ENCODE measurements at places on chromosomes 4 and X.
A peak's percentile ranks its signal among the peaks of the same experiment; 100 is the strongest.

DNA sequence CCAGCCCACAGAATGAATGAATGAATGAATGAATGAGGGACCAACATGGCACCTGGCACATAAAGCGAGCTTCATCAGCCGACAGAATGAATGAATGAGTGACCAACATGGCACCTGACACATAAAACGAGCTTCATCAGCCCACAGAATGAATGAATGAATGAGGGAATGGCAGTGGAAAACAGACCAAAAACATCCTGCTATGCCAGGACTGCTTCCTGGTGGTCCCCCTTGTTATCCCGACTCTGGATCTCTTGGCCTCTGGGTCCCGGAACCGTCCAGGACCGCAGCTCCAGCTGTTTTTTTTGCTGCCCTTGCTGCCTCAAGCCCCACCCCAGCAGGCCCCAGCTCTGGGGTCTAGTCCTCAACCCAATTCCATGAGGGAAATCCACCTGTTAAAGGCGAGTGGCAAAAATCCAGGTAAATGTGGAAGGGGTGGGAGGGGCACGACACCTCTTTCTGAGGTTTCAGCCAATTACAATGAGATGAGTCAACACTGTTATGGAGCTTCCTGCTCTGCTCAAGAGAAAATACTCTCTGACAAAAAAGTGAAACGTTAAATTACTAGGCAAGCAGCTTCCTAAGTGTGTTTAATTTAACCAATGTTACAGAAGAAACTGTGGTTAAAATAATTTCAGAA is 72.0 kb upstream of the MTNR1A start:
- no peak for DNase-seq

DNA sequence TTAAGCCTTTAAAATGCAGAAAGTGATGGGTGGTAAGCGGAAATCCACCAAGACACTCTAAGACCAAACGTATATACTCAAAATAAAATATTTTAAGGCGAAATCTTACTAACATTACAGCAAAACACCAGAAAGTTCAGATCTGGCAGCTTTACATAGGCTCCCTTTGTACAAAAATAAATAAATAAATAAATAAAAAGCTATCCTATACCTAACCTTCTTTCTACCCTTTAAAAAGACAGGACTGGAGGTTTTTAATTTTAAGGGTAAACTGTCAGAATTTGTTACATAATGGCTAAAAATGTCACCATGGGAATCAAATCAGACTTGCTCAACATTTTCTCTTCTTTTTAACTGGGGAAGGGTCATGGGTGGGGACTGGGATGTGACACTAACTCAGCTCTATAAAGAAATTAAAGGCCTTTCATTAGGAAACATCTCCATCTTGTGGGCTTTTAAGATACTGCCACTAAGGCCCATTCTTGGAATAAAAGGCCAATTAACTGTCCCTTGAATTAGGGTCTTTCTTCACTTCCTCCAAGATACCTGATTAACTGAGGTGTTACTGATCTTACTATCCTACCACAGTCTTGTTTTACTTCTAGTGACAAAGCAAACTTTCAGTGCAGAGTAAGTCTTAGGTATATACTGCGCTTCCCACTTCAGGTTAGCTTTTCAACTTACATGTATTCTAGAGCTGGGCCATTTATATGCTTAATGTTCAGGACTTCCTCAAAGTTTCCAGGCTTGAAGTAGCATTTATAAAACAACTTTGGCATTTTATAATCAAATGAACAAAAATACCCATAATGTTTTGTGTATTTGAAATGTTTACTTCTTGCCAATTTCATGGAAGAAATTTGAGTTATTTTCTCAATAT is 13.3 kb downstream of the HNRNPD start:
- no peak for DNase-seq

DNA sequence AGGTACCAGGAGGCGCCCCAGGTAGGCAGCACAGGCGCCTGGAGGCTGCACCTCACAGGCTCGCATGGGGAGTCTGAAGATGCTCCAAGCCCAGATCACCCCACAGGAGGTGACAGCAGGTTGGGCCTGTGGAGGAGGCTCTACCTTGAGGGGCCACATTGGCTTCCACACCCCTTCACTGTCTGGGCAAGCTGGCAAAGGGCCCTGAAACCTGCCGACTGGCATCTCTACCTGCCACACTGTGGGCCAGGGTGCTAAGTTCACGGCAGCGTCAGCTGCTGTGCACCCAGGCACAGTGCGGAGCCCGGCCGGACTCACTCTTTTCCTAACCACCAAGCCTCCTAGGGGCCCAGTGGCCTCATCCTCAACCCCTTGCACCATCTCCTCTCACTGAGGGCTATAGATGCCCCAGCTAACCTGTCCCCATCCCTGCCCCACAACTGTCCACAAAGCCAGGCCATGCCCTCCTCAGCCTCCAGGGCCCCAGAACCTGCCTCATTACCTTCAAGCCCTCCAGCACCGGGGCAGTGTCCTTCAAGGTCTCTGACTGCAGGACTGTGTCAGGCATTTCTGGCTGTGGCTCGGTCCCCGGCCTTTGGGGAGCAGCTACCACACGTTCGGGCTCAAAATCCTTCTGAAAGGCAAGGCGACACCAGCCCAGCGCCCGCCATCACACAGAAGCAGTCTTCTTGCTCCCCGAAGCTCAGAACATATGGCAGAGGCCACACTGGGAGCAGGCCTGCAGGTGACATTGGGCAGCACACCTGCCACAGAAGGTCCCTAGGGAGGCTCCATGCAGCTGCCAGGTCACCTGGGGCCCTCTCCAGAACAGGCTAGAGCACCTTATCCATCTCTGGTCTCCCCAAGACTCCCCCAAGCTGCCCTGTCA is 28.8 kb downstream of the FGFR3 start:
- no peak for DNase-seq

DNA sequence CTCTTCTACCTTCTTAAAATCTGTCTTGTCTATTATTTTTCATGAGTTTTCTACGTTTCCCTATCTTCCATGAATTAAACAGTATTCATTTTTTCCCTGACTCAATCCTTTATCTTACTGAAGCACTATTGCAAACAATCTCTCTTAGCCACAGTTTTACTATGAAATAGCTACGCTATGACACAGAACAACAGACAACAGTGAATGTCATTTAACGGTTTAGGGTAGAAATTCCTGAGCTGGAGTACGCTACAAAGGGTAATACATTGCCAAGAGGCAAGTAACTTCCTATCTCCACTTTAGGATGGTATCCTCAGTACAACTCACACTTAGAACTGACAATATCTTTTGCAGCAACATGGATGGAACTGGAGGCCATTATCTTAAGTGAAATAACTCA is 552.6 kb downstream of the INPP4B start:
- no peak for DNase-seq

DNA sequence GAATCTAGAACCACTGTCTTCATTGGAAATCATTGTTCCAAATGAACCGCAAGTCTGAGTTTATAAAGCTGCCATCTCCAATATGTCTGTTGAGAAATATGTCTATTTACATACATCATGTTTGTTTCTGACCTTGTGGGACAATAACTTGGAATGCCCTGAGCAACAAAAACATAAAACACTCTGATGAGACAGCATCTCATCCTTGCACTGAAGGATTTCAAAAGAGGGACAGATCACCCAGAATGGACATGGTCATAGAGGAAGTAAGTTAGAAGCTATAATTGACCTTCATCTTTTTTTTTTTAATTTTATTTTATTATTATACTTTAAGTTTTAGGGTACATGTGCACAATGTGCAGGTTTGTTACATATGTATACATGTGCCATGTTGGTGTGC is 22.5 kb downstream of the RXFP1 start:
- DNase-seq = no peak

- DNase-seq = no peak
Measured at GRCh38 chr4:103026868-103027267, 7.4 kb upstream of the SLC9B1 start.

DNA sequence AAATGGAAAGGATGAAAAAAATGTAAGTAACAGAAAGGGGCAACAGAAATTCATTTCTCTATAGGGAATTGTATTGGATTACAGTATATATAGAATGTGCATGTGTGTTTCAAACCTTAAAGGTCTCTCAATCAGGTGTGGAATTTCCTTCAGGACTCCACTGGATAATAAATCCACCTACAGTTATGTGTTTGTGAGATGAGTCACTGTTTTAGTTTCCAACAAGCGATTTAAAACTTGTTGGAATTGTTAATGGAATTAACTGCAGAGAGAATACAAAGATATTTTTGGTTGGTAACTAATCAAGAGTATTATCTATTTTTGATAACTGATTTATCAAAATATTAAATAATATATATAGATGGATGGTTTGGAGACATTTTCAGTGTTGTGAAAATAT is 32.8 kb downstream of the CEP44 start:
- DNase-seq = no peak

GRCh38 chrX:23435575-23435974 is 100.9 kb downstream of the PTCHD1 start:
- no peak for DNase-seq

DNA sequence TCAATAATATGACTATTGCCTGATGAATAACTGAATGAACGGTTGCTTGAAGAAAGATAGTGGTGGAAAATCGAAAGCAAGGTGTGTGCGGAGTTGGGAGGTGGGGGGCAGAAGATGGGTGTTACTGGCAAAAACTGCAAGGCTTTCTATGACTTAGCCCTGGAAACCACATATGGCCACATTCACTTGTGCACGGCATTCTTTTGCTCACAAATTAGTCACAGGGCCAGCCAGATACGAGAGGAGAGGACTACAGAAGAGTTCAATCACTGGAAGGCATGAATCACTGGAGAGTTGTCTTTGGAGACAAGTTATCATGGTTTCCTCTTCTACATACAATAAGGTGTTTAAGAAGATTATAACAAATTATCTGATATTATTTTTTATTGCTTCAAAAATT is 626.5 kb upstream of the CPEB2 start:
- DNase-seq = no peak

- DNase-seq = peak; percentile 35
Measured at GRCh38 chr4:121189326-121190215, 25.4 kb upstream of the TNIP3 start.

DNA sequence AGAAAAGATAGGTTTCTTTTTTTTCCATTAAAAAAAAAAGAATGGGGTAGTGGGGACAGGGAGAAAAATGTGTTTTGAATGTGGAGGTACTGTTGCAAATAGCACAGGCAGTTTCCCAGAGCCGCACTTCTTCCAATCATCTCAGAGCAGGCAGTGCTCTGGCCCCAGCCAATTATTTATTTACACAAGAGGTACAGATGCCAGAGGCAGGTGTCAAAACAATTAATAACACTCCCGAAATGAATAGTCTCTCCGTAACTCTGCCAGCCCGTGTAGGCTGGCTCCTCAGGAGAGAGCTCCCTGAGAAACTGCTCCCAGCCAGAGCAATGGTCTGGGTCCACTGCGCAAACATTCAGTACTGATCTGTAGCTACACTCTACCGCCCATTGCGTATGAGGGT is 130.8 kb upstream of the IL1RAPL2 start:
- no peak for DNase-seq

DNA sequence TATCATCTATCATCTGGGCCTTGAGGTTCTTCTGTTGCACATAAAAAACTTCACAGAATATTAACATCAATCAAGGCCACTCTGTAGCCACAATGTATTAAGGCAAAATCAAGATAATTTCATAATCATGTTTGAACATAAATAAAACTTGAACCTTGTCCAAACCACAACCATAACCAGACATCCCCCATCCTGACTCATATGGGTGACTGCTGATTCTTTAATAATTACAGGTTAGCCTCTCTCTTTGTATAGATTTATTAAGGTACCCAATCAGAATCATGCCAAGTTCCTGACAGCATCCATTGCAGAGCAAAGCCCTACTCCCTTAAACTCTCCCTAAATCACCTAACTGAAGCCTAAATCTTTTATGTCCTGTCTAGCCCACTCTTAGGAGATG is 16.7 kb upstream of the AREG start:
- DNase-seq = no peak

- no peak for DNase-seq
Measured at GRCh38 chr4:138599965-138600364, 357.8 kb upstream of the SLC7A11 start.

DNA sequence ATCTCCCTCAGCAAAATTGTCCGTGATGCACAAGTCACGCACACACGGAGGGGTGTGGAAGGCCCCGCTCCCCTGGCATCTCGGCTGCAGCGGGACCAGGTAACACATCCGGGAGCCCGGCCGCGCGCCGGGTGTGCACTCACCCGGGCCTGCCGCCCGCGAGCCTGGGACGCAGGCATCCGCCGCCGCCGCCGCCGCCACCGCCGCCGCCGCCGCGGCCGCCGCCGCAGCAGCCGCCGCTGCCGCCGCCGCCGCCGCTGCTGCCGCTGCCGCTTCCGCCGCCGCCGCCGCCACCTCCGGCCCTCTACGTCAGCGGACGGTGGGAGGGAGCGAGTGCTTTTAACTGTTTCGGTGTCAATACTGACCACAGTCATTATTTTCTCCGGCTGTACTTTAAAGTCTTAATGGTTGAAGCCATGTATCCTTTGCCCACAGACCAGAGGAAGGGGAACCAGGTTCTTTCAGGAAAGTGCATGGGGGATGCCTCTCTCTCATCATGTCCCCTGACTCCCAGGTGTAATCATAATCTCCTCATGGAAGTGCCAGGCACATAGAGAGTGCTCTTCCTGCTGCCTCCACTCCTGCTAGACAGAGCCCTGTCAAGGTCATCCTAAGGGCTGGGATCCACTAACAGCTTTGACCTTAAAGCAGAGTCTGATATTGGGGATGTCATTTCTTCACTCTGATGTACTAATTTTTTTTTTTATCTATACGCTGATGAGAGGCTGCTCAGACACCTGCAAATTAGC is 38.0 kb downstream of the MAGEE2 start:
- peak; percentile 37 for DNase-seq

DNA sequence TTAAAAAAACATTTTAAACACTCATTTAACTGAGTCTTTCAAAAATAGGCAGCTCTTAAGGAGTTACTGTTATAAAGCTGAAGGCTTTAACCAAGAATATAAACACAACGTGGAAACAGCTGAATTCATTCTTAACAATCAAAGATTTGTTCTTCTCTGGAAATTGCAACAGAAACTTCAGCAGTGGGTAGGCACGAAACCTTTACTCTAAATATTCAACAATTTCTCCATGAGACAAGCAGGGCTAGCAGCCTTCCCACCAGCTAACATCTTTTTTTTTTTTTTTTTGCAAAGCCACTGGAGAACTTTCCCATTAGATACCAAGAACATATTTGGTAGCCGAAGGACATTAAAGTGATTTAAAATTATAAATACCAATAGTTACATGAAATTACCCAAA is 78.2 kb upstream of the PRSS48 start:
- no peak for DNase-seq
